Activated CD4-positive, alpha-beta T cell treated with anti-CD3 and anti-CD28 coated beads, Interleukin-2, amount 50 U/mL, for 4 hours (primary cell): ENCODE measurements at places on chromosomes 1 and 21.

GRCh38 chr1:238438311-238439270, 547.9 kb upstream of the ZP4 start:
- no peak for DNase-seq

- DNase-seq: no peak
These were observed 19.6 kb upstream of the NCF2 start for GRCh38 chr1:183609759-183610452.

DNA sequence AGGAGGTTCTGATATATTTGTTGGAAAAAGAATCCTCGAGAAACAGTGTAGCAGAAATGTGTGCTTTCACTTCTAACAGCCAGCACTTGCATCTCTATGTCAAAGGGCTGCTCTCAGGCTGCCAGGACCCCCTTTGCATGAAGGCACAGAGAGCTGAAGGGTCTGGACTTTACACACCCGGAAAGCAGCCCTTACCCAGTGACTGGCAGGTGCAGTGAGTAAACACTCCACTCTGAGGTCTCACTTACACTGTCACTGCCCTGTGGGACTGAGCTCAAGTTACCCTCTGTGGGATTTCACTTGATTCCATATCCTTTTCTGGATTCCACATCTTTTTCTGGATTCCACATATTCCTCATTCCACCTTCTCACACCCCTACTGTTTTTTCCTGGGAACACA, 40.8 kb upstream of the PPP2R5A start:
- DNase-seq: no peak

DNA sequence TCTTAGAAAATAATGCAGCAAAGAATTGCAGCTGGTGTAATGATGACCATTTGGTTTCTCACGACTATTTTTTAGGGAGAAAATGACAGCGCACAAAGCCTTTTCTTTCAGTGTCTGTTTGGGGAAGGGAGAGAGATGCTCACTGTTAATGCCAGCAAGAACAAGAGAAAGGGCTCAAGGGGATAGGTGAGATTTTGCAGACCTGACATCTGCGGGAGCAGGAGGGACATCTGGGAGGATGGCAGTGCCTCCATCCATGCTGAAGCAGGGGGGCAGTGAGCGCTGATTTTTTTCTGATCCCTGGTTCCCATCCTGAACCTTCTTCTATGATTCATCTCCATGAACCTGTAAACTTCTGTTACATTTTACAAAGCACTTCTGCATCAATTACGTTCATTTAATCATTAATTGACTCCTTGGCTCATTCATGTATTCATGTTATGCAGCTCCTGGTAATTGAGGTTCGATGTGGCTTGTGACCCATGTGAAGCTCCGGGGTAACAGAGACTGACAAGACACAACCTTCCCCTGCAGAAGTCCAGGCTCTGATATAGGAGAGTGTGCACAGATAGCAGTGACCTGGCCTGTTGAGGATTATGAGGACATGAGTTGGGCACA, 595.3 kb downstream of the PTPRU start:
- no peak for DNase-seq

DNA sequence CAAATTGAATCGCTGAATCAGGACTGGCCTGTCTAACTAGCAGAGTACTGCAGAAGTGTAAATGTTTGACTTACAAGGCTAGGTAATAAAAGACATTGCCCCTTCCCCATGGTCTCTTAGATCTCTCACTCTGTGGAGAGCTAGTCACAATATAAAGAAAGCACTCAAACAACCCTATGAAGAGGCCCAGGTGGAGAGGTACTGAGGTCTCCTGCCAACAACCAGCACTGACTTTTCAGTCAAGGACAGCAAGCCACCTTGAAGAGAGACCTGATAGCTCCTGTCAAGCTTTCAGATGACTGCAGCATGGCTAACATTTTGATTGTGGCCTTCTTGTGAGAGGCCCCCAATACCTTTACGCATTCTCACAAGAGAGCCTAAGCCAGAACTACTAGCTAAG, 18.5 kb downstream of the HFM1 start:
- no peak for DNase-seq

- DNase-seq: no peak
These were observed 1.1 kb downstream of the EFNA3 start for GRCh38 chr1:155079487-155080311.

DNA sequence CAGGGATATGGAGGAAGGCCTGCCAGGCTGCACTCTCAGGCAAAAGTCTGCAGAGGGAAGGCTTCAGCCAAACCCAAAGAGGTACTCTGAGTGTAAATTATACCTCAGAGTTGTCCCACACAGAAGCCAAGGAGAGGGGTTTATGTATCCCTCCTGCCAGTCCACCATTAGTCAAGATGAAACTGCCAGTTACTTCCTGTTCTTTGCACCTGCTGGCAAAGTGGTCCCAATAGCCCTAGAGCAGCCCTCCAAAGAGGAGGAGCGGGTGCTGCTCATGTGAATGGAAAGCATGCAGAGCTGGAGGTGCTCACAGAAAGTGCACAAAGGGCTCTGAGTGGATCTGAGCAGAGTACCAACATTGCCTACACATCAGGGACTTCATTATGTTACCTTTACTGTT, 37.1 kb upstream of the MCOLN3 start:
- no peak for DNase-seq

- no peak for DNase-seq
These were observed 41.3 kb upstream of the TNFSF4 start for GRCh38 chr1:173248247-173248940.

DNA sequence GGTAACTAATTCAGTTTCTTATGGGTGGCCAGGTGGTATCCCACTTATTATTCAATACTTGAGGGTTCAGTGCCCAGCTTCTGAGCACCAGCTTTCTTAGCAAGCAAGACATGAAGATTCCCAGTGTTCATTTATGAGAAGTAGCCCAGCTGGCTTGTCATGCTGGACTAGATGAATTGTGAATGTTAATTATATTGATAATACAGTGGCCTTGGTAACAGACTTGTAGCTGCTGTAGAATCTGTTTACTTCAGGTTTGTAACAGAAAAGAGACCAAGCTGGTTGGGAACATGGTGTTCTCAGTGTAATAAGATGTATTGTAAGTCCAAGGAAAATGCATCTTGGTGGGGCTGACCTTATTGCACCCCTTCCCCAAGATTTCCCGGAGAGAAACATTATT, 10.1 kb downstream of the AHCYL1 start:
- no peak for DNase-seq

DNA sequence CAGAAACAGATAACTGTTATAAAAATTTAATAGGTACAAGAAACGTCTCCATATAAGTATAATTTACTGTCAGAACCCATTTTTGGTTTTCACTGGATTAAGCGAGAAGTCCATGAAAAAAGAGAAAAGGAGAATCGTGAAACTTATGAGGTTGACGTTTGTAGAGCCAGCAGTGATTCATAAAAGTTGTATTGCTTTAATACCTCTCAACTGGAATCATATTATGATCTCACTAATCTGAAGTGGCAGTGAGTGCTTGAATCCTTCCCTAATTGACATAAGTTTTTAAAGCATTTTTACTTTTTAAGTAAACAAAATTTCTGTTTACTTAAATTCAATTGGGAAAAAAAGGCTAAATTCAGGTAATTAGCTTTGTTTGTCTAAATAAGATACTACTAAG, 315.3 kb downstream of the TPR start:
- no peak for DNase-seq
